ENCODE measurements at places on chromosomes 4 and X.
A peak's percentile ranks its signal among the peaks of the same experiment; 100 is the strongest.

GRCh38 chr4:136803433-136803832 lies 728.9 kb downstream of the PCDH18 start:
- DNase-seq: no peak

DNA sequence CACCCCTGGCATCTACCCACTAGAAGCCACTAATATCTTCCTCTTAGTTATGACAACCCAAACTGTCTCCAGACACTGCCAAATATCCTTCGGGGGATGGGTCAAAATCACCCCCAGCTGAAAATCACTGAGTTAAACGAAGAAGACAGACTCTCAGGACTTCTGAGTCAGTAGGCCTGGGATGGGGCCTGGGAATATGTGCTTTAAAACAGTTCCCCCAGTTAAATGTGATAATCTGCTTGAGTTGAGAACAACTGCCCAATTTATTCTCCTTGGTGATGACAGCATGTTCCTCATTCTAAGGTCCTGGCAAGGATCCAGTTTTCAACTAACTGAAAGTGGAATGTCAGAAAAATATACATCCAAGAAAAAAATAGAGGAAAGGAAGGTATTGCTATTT lies 52.4 kb downstream of the CBLL2 start:
- DNase-seq: no peak

GRCh38 chrX:1472975-1473374 lies 20.3 kb upstream of the ASMTL start:
- DNase-seq: no peak

DNA sequence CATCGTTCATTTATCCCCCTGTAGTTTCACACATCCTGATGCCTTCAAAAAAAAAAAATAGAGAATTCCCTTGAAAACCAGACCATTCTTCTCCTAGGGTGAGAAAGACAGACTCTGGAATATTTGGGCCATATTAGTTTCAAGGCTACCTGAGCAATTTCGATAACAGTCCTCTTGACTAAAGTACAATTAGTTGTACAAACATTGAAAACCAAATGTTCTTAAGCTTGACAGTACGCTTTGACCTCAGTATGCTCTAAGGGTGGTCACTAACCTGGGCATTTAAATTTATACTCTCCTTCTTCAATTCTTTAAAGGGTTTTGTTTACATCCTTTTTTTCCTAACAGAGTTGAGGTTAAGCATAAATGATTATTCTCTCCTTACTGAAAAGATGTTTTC lies 364.6 kb upstream of the FTHL17 start:
- no peak for DNase-seq

- peak; percentile 41 for DNase-seq
Observed at GRCh38 chr4:102734591-102735385, 26.0 kb downstream of the MANBA start.

DNA sequence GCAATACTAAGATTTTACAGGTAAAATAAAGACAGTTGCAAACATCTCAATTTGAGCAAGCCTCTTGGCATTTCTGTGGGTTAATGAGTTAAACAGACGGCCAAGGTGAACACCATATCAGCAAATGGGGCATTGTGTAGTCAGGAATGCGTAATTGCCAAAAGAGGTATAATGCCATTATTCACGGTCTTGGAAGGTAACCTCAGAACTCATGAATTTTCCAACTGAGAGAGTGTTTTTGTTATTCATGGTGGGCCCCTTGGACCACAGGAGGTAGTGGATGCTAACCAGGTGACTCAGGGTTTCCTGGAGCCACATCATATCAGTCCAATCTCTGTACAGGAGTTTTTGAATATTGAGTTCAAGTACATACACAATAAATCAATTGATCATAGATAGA lies 368.0 kb upstream of the TECRL start:
- DNase-seq: no peak

DNA sequence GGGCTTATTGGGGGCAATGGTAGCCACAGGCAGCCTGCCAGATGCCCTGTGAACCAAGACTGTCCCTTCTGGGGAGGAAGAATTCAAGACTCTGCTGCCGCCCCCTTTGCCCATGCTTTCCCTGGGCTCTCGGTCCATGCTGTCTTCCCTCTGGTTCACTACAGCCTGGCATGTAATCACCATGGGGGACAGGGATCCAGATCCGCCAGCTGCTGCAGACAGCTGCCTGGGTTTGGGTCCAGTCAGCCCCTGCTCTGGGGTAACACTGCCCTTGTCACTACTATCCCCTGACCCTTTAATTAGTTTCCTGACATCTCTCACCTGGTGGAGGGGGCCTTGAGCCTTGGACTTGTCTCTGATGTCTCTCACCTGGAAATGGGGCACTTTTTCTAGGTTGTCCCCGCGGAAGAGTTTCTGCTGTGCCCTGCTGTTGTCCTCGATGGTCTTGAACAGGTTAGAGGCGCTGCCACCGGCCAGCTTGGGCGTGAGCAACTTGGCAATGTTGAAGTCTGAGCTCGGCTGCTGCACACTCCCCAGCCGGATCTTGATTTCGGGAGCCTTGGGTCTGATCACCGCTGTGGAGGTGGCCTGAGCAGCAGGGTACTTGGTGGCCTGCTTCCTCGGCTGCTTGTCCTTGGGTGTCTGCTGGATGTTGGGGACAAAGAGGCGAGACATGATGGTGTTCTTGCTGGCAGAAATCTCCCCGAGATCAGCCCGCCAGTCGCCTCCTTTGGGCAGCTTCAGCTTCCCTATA lies 6.4 kb downstream of the C4orf54 start:
- no peak for DNase-seq

GRCh38 chrX:20409991-20410390 lies 143.3 kb upstream of the RPS6KA3 start:
- no peak for DNase-seq

DNA sequence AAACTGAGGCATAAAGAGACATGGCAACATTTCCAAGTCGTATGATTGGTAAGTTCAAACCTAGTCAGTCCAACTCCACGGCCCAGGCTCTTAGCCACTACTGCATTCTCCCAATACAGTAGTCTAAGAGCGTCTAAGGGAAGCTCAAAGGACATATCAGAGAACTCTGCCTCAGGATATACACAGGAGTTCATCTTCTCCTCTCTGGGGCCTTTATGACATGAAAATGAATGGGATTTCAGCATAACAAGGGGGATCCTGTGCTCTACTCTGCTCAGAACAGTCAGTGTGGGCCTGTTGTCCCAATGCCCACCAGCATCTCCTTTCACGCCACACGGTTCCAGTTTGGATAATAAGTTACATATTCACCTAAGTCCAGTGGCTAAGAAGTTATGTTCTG lies 4.2 kb downstream of the GASK1B start:
- DNase-seq: no peak

- DNase-seq: no peak
Observed at GRCh38 chr4:122762520-122762919, 30.0 kb downstream of the BBS12 start.

GRCh38 chrX:132046533-132046932 lies 23.4 kb downstream of the STK26 start:
- no peak for DNase-seq

- no peak for DNase-seq
Observed at GRCh38 chr4:176205299-176205698, 9.9 kb upstream of the SPATA4 start.

- peak; percentile 34 for DNase-seq
Observed at GRCh38 chrX:54495814-54496516, at the start of gene FGD1. TSS of gene FGD1 (minus strand) at chrX:54496234. CDS start at chrX:54495432, 802 bp downstream.

GRCh38 chr4:40149960-40150385 lies 46.9 kb upstream of the RHOH start:
- DNase-seq: peak; percentile 78

GRCh38 chrX:111695297-111695880 lies 14.4 kb downstream of the ALG13 start:
- no peak for DNase-seq

DNA sequence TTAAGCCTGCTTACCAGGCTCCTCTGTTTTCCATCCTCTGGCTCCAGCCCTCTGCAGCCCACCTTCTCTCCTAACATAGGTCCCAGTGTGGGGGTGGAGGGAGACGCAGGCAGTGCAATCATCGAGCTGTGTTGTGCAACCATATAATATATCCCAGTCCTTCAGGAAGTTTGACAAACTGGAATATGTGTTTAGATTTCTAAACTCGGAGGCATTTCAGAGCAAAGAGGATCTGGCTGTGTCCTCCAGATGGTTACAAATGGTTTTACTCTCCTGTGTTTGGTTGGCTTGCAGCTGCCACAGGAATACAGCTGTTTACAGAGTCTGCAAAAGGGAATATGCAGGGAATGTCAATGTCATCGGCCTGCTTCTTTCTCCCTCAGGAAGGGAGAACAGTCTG lies 195.3 kb upstream of the LNX1 start:
- DNase-seq: no peak
